SW480 (cell line): ENCODE measurements at places on chromosomes 16 and 17.

GRCh38 chr17:27896701-27897100 lies 3.5 kb upstream of the LYRM9 start:
- DNase-seq: no peak

DNA sequence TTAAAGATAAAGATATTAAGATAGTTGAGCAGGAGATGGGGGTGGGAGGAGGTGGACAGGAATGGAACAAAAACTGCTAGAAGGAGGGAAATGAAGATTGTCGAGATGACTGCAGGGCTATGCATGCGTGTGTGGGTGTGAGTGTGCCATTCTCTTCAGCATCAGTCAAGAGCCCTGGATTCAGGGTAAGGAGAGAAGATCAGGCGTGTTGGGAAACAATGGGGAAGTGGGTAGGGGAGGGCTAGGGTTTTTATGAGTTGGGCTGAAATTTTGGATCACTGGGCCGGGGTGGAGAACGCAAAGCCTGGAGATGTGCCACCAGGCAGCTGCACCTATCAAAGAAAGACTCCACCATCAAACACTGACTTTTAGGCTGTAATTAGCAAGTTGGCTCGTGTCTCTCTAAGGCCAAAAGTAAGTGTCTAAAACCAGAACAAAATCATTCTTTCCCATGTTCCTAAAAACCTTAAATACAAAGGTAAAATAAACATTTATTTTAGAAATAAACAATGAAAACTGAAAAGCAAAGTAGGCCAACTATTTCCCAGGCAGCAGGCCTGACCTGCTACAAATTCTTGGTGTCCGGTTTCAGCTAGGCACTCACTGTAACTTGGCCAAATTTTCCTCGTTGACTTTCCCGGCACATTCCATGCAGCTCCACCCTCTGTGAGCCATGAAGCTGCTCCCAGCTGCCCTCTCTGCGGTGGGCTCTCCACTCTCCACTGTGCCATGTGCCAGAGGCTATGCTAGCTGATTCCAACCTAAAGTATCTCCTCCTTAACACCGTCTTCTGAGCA lies 4.2 kb downstream of the CDRT4 start:
- peak; percentile 52 for DNase-seq

GRCh38 chr17:65324611-65325342 lies 187.6 kb downstream of the RGS9 start:
- peak; percentile 71 for DNase-seq

GRCh38 chr17:76075364-76076145 lies 974 bp downstream of the GALR2 start:
- DNase-seq: no peak
